ENCODE measurements at places on chromosomes 1 and 21.

DNA sequence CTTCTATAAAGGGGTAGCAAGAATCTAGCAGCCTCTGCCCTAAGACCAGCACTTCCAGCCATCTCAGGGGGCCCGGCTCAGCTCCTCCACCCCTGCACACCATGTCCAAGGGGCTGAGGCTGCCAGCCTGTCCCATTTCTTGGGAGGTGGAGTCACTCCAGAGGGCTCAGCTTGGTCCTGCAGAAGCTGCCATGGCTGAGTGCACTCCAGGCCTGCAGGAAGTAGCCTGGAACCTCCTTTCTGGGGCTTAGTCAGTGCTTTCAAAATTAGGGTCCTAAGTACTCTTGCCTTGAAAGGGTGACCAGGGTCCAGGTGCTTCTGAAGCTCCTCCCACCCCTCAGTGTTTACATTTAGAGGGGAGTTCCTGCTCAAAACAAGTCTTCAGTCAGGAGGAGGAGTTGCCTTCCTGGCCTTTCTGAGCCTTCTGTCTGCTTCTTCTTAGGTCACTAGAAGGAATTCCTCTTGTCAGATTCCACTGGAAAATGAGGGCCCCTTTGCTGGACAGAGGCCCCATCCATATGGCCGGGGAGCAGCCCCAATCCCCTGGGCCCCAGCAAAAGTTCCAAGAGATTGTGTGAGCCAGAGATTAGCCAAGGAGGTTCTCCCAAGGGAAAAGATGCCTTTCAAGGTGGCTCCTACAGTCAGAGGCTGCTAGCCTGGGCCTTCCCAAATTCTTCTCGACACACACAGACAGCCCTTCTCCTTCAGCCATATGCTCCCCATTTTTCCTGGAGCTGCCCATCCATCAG, 128.1 kb upstream of the VAMP3 start:
- no peak for DNase-seq

- peak; percentile 59 for DNase-seq
Measured at GRCh38 chr1:39683591-39684312, 7.5 kb downstream of the HPCAL4 start.

- DNase-seq = peak; percentile 70
Measured at GRCh38 chr1:89085781-89086180, 20.8 kb upstream of the GBP1 start.

DNA sequence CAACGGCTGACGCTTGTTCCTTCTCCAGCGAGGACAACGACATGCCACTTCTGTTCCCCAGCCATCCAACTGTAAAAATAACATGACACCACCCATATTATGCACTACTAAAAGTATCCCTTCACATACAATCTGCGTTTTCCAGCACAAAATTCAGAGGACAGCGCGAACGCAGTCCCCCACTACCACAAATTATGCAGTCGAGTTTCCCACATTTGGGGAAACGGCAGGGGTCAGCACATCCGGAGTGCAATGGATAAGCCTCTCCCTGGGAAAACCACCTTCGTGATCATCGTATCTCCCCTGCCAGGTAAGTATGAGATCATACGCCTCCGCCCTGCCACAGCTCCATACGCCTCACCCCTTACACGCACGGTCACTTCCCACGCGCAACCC, 120.9 kb downstream of the PPIAL4G start:
- DNase-seq = peak; percentile 69

DNA sequence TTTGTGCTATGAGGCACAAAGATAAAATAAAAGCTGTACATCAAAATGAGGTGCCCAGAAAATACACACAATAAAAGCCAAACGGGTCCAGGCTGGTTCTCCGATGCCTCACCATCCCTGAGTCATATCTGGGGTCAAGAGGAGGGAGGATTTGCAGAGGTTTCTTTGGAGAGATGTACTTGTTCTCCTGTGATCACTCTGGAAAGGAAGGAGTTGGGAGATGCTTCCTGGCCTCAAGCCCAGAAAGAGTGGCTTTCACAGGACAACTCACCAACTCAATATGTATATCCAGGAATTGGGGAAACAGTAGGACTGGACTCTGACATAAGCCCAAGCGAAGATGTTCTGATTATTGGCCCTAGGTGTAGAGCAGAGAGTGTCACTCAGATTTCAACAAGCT, 51.9 kb downstream of the DIPK1A start:
- DNase-seq = no peak

- DNase-seq = no peak
Measured at GRCh38 chr1:236247286-236247685, 34.5 kb downstream of the ERO1B start.

DNA sequence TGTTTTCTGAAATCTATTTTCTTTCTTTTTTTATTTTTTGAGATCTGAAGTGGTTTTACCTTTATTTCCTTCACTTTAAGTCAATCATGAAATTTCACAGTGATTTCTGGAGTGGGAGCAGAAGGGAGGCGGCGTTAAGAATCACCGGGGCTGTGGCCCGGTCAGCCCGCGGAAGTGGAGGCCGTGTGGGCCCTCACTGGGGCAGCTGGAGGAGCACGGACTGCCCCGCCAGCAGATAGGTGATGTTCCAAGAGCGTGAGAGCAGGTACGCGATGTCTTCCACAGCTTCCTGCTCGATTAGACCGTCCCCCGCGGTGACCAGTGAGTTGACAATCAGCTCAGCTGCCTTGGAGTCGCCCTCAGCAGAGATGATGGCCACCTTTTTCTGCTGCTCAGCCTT, 10.6 kb upstream of the TP53BP2 start:
- no peak for DNase-seq

- no peak for DNase-seq
Measured at GRCh38 chr1:68954841-68955240, 458.0 kb upstream of the DEPDC1 start.

DNA sequence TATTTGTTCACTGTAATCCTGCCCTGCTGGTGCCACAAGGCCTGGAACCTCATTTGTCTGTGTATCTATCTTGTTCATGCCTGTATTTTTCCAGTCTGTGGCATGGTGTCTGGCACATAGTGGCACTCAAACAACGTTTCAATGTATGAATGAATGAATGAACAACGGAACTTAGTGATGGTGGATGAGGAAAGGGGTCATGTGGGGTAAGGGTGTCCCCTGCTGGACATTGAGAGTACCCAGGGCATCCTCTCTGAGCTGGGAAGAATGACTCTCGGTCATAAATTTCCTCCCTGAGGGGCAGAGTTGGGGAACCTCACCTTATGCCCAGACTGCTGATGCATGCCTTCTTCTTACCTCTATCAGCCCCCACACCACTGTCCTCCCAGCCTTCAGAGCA, 18.9 kb upstream of the ZNF683 start:
- peak; percentile 57 for DNase-seq

GRCh38 chr1:186429017-186429416, 31.9 kb downstream of the PDC start:
- no peak for DNase-seq

- DNase-seq = no peak
Measured at GRCh38 chr1:168396940-168397684, 116.4 kb downstream of the TBX19 start.

- peak; percentile 45 for DNase-seq
Measured at GRCh38 chr1:155079487-155080311, 1.1 kb downstream of the EFNA3 start.

DNA sequence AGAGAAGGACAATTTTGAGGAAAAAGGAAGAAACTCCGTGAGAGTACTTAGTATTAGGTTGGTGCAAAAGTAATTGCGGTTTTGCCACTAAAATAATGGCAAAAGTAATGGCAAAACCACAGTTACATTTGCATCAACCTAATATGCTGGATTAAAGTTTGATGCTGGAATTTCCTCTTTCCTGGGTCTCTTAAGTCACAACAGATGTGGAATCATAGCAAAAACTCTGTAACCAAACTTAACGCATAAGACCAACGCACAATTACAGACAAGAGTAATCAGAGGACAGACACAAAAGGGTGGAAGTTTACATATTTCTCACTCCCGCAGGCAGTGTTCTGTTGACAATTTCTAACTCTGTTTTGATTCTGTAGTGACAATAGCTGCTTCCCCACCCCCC, 182.4 kb downstream of the BACH1 start:
- no peak for DNase-seq

GRCh38 chr21:42209801-42210479, 9.0 kb upstream of the ABCG1 start:
- DNase-seq = no peak

DNA sequence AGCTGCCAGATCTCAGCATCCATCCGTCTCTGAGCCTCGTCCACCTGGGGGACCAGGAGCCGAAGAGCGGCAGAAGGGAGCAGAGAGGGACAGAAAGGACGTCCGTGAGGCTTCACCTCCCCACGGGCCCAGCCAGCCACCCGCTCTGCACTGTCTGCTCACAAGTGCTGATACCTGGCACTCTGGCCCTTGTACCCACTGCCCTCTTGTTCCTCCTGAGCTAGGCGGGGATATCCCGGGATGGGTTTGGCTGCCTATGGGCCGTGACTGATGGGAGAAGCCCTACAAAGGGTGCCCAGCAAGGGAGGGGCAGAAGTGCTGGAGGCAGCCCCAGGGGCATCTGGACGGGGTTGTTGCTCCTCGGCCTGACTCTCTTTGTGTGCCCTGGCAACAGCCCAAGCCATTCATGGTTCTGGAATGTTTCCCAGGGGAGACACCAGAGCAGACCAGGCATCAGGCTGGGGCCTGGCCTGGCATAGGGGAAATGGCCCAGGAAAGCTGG, 57.6 kb downstream of the LDLRAD2 start:
- DNase-seq = no peak

GRCh38 chr21:35106246-35106835, 57.2 kb upstream of the RUNX1 start:
- DNase-seq = no peak

- no peak for DNase-seq
Measured at GRCh38 chr1:19893687-19894086, 11.5 kb downstream of the OTUD3 start.

GRCh38 chr1:183096894-183097293, 73.7 kb downstream of the LAMC1 start:
- no peak for DNase-seq

DNA sequence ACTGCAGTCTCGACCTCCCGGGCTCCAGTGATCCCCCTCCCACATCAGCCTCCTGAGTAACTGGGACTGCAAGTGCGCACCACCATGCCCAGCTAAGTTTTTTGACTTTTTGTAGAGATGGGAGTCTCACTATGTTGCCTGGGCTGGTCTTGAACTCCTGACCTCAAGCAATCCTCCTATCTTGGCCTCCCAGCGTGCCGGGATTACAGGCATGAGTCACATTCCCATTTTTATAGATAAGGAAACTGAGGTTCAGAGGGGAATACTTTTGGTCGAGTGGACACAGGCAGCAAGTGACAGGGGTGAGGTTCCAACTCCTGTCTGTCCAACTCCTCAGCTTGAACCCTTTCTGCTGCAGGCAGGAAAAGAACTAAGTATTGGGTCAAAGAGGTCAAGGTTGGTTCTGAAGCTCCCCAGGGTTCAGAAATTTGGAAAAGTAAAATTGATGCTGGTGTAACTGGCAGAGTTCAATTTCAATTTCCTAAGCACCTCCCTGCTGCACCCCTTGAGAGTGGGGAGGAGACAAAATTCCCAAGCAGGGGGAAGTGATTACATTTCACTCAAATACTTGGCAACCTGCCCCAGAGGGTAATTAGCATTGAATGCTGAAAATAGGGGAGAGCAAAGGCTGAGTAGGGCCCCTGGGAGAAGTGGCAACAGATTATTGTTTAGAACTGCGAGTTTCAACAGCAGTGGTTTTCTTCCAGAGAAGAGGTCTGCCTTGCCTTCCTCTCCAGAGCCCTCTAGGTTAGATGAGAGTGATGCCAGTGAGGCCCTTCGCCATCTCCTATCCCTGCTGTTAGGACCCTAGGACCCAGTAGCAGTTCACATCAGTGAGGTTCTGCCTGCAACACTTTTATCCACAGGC, 17.5 kb upstream of the ALPL start:
- no peak for DNase-seq

DNA sequence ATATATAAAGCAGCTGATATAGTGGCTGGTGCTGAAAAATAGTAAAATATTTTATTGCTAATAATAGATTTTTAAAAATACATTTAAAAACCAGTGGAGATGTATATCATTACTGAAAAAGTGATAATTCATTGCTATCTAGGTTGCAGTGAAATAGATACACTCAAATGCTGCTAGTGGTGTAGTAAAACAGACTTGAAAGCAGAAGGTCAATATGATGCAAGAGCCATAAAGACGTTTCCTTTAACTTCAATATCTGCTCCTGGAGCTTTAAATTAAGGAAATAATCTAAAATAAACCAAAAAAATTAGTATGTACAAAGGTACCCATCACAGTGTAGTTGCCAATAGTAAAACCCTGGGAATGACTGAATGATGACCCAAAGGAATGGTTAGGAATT, 26.2 kb downstream of the RHEX start:
- no peak for DNase-seq

DNA sequence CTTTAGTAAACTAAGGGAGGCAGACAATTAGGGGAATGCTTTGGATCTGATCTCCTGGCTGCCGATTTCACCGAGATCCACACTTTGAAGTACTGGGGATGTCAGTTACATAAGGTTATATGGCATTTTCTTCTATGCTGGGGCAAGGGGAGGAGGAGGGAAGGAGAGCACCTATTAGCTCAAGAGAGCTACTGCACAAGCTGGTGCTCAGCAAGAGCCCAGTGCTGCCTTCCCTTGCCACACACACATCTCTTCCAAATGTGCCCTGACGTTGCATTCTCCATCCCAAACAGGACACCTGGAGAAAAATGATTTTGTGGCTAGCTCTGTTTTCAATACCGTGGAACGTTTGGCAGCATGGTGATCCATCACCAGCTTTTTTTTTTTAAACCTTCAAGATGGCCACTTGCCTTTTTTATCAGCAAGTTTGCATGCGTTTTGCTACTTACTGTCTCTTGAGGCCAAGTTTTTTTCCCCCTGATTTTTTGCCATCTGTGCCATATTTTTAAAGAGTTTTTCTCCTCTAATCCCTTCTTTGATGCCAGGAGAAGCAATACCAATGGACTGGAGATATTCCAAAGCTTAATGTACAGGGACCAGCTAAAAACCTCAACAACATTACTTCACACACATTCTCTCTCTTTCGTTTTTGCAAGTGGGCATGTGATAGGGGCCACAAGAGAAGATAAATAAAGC, 66.6 kb downstream of the PAPPA2 start:
- DNase-seq = no peak

- DNase-seq = peak; percentile 48
Measured at GRCh38 chr21:32538147-32538792, 47.1 kb downstream of the TCP10L start.

DNA sequence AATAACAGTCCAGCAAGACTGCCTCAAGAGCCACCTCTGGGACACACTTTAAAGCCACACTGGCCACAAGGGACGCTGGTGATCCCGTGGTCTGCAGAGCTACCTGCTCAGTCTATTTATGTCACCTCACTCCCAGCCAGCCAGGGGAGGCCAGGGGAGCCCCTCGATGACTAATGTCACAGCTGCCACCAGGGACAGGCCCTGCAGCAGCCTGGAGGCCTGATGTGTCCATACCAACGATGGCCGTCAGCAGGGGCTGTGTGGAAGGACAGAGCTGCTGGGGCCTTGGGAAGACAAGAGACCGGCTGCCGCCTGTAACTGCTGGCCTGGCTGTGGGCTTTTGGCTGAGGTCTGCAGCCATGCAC, 71.0 kb downstream of the SIK1 start:
- DNase-seq = peak; percentile 49

Data from activated CD4-positive, alpha-beta T cell treated with anti-CD3 and anti-CD28 coated beads for 36 hours (primary cell).